ENCODE measurements at places on chromosomes 5 and 9. TPM values are rescaled to one million over a fixed set of nuclear protein-coding genes. Genes with fewer than 3 reads are reported as not detected.

The POU5F2 gene
- total RNA-seq = 6.5 TPM

The GABBR2 gene
- total RNA-seq = 0.24 TPM

- no peak for DNase-seq
Observed at GRCh38 chr9:130654879-130655278, 9.5 kb upstream of the PRDM12 start.

DNA sequence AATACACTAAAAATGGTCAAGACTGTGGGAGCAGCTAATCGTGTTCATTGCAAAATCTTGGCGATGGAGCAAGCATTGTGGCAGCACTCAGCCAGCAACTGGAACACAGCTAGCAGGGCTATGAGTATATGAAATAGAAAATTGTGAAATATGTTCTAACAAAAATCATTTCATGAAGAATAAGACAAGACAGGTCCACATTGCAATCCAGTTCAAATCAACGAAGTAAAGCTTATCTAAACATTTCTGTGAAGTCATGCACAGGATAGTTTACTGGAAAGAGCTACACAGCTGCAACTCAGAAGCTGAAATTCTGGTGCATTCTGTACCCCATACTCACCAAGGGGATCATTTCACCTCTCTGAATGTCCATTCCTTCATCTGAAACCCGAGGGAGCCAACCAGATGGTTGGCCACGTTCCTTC lies 5.3 kb upstream of the NFIL3 start:
- no peak for DNase-seq

DNA sequence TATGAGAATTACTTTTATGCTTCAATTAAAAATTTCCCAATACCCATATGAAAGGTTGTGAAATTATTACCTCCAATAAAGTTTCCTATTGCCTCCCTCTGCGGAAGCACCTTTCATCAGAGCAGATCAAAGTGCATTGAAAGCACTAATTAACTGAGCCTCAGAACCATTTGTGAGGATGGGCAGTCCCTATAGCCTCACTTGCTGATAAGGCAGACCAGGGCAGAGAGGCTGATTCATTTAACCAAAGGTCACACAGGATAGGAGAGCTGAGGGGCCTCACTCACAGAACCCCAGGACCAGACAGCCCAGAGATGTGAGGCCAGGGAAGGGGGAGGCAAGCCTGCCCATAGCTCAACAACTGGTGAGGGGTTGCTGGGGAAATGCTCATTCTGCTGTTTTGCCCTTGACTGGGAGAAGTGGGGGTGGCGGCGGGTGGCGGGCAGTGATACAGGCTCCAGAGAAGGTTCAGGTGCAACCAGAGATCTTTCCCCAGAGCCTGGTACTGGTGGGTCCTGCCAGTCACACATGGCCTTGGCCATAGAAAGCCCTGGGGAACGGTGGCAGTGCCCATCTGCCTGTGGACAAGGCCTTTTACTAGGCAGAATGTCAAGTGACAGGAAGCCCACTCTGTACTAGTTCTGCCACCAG lies 57.9 kb downstream of the MACROH2A1 start:
- no peak for DNase-seq

- DNase-seq = no peak
Observed at GRCh38 chr5:176676361-176676824, 29.1 kb downstream of the TSPAN17 start.

DNA sequence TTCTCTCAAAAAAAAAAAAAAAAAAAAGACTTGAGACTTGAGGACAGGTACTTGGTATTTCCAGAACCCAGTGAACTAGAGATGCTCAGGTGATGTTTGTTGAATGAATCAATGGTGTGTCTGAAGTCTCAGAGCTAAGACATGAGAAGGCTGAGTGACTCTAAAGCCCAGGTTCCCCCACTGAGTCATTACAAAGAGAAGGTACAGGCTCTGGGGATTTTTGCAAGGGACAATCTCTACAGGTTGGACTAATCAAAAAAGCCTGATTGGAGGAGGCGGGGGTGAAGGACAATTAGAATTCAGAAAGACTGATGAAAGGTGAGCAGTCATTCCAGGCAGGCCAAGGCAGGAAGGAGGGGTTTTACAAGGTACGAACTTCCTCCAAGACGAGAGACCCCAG lies 8.2 kb upstream of the FABP6 start:
- no peak for DNase-seq

DNA sequence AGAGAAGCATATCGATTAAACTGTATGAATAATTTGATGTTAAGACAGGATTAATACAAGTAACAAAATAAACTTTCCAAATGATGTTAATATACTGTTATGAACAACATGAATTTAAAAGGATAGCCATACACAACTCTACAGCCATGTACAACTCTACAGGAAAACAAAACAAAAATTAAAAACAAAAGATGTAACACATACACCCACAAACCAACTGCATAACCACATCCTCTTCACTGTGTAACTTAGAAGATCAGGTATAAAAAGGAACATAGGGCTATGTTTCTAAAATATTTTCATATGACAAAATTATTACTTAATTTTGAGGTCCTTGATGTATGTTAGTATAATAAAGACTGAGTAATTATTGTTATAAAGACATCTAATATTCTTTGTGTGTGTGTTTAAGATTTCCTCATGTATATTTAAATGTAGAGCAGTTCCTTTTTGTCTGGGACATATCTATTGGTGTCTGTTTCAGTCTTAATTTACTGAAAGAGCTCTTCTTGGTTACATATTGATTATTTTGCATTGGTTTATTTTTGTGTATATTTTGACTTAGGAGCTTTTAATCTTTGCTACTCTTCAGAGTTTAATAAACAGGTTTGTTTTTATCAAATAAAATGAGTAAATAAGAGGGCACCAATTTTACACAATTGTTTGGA lies 966.8 kb upstream of the CTNND2 start:
- DNase-seq = no peak

- no peak for DNase-seq
Observed at GRCh38 chr5:42605490-42605889, 151.1 kb upstream of the CCDC152 start.

- no peak for DNase-seq
Observed at GRCh38 chr9:73682789-73683188, 531.1 kb downstream of the ANXA1 start.

DNA sequence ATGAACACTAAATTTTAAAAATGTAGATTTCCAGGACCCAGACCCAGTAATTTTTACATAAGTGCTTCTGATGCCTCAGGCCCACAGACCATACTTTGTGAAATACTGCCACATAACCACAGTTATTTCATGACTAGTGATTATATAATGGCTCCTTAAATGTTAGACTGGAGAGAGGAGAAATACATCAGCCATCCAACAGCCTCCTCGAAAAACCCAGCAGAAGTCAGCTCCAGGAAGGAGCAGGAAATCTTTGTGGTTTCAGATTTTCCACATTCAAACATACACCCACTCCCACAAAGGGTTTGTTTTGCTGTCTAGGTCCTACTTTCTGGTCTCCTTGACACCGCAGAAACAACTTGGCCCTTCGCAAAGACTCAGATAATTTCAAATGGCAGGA lies 455.2 kb downstream of the DTWD2 start:
- no peak for DNase-seq
